Caudate nucleus (tissue), 63 donors: ENCODE measurements at places on chromosomes 12 and 14.

- no peak for DNase-seq
These were observed 28.6 kb downstream of the CMKLR1 start for GRCh38 chr12:108310489-108310888.

DNA sequence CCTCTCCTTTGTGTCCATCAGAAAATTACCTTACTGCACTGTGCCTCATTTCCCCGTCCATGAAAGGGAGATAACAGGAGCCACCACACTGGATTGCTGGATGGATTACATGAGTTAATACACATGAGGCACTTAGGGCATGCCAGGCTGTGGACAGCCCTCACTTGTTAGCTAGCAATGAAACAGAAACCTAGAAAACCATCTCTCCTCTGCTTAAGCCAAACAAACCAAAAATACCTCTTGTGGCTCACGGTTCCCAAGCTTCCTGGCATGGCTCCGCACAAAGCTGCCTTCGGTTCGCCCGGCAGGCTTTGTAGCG lies 660 bp upstream of the HCFC2 start:
- DNase-seq = no peak

- DNase-seq = no peak
These were observed 124.2 kb downstream of the GLT1D1 start for GRCh38 chr12:128977441-128977840.

- no peak for DNase-seq
These were observed 71.2 kb downstream of the PPFIBP1 start for GRCh38 chr12:27595231-27595642.

- DNase-seq = no peak
These were observed 240.8 kb downstream of the DACT1 start for GRCh38 chr14:58878439-58879139.

DNA sequence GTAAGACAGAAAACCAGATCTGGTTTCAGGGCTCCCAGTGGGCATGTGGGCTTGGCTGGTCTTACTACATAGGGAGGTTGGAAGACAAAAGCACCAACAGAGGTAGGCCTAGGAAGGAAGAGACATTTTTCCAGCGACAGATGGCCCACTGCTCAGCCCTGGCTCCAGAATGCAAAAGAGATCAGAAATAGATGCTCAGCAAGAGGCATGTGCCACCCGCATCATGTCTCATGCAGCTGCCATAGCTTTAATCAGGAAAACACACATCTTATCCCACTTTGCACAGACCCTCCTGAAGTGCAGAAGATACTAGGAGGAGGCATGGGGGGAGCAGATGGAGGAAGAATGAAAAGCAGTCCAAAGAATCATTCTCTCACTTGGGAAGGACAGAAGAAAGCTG lies 25.3 kb downstream of the VASH1 start:
- no peak for DNase-seq

GRCh38 chr12:39161465-39162085 lies 256.2 kb upstream of the CPNE8 start:
- no peak for DNase-seq

DNA sequence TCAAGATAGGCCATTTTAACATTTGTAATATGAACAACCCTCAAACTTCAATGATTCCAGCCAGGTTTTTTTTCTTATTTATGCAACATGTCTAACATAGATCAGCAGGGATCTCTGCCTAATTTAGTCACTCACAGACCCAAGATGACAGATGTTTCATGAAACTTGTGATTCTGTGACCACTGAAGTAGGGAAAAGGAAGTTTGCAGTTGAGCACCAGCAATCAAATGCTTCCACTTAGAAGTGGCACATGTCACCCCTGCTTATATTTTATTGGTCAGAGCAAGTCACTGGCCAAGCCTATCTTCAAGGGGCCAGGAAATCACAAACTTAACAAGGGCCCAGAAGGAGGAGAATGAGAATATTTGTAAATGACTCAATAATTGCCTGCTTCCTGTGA lies 150.6 kb downstream of the BCAT1 start:
- no peak for DNase-seq

- no peak for DNase-seq
These were observed 68.3 kb downstream of the SCARB1 start for GRCh38 chr12:124795081-124795948.

- DNase-seq = no peak
These were observed 4.7 kb downstream of the CLEC2D start for GRCh38 chr12:9674226-9674590.

DNA sequence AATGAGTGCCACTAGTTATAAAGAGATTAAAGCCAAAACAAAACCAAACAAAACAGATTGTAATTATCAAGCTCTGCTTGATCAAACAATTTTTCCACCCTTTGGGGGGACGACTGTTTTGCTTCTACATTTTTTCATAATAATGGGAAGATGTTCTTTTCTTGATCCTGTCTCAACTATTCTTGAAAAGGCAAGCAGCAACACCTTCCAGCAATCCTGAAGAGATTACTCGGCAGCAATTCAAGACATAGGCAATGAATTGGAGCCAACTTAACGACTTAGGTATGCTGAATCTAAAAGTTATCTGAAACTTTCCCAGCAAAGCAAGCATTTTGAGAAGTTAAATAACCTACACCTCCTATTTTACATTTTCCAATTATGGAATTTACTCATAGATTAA lies 69.9 kb upstream of the SLC38A4 start:
- DNase-seq = no peak
